HL-60 (cell line): ENCODE measurements at places on chromosomes 5 and 9.

- peak; percentile 62 for DNase-seq
These were observed 1.8 kb upstream of the MAML1 start for GRCh38 chr5:179730852-179731251.

- DNase-seq: no peak
These were observed at the start of gene CSF1R for GRCh38 chr5:150085950-150086715. TSS of gene CSF1R (minus strand) at chr5:150086554. CDS start at chr5:150086427, 127 bp downstream.

- DNase-seq: no peak
These were observed 180.7 kb upstream of the RAI14 start for GRCh38 chr5:34475249-34475966.

- DNase-seq: no peak
These were observed 41.9 kb downstream of the TNFAIP8 start for GRCh38 chr5:119397518-119398380.

- DNase-seq: no peak
These were observed 139.8 kb upstream of the SLC30A5 start for GRCh38 chr5:68953875-68954617.

- DNase-seq: no peak
These were observed 145.4 kb downstream of the MAPKAP1 start for GRCh38 chr9:125561509-125562148.

DNA sequence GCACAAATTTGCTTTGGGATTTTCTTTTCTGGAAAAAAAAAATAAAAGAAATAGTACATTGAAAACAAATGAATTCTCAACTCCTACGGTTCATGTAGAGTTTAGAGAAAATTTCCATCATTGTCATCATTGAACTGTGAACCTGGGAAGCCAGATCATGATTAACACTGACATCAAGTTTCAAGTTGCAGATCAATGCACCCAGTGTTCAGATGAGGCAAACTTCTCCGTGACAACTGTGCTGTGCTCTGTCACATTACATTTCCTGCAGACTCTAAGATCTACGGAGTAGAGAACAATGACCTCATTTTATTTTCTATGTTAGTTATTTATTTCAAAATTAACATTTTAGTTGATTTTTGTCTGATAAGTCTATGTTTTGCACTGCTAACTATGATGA is 99.7 kb downstream of the MAP1B start:
- no peak for DNase-seq

- DNase-seq: no peak
These were observed 18.8 kb upstream of the TEK start for GRCh38 chr9:27090231-27090630.

GRCh38 chr9:124183772-124184171 is 74.0 kb upstream of the NEK6 start:
- DNase-seq: no peak

DNA sequence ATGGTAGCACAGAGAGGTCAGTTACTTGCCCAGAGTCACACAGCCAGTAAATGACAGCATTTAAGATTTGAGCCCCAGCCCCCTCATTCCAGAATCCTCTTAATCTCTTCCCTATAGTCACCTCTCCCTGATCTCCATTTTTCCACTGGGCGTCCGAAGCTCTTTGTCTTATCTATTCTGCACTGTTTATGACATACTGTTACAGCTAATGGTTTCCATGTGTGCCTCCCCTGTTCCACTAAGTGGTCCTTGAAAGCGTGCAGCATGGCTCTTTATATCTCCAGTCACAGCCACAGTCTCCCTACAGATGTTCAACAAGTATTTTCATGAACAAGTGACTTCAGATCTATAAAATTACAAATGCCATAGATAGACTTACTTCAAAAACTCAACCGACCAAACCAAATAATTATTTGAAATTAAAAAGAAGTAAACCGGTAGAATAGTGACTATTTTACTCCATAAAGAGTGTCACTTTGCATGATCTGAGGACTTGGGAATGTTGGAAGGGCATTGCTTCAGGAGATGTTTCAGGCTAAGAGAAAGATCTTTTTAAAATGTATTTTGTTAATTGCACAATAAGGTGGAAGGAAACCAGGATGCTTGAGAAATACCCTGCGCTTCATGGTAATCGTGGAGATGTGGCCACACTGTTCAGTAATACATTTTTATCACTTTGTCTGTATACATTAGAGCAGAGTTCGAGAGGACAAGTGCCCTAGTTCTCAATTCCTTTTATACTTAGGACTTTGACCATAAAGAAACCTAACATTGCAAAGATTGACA is 237.2 kb downstream of the FBXL7 start:
- no peak for DNase-seq

DNA sequence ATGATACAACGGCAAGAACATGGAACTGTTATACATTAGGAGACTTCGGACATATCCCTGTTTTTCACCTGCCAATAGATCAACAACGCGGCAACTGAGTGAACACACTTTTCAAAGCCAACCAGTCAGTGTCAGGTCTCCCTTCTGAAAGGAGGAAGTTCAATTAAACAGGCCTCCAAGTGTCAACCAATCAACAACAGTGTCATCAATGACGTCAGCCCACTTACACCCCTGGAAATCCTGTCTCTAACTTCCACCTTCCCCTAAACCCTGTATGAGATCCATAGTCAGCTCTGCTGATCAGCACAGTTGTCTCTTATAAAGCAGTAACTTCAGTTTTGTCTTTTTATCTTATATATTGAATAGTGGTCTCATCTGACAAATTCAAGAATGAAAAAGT is 36.6 kb downstream of the DMRT3 start:
- no peak for DNase-seq

DNA sequence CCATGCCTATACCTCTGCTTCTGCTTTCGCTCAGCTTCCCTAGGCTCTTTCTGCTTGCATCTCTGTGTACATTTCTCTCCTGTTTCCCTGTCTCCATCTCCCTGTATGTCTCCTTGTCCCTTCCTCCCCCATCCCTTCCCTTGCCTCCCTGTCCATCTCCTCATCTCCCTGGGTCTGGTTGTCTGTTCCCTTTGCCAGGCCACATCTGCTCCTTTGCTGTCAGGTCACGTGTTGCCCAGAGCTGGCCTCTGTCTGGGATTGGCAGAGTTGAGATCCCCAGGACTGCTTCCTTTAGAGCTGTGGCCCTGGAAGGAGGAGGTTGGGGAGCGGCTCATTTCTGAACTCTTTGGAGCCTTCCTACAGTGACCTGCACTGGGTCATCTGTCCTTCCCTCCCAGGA is 31.8 kb upstream of the PTGS1 start:
- DNase-seq: no peak

DNA sequence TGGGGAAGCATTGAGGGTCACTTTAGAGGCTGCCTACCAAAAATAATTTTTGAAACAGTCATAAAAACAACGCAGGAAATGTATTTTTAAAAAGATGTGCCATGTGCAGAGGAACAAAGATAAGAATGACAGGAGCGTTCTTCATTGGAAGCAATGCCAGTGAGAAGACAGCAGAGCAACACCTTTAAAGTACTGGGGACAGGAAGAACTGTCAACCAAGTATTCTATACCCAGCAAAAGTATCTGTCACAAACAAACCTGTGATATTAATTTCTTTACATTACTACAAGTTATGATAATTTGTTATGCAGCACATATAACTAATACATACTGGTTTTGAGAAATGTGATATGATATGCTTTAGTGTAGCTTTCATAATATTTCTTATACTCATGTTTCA is 675.6 kb downstream of the IRX1 start:
- no peak for DNase-seq

DNA sequence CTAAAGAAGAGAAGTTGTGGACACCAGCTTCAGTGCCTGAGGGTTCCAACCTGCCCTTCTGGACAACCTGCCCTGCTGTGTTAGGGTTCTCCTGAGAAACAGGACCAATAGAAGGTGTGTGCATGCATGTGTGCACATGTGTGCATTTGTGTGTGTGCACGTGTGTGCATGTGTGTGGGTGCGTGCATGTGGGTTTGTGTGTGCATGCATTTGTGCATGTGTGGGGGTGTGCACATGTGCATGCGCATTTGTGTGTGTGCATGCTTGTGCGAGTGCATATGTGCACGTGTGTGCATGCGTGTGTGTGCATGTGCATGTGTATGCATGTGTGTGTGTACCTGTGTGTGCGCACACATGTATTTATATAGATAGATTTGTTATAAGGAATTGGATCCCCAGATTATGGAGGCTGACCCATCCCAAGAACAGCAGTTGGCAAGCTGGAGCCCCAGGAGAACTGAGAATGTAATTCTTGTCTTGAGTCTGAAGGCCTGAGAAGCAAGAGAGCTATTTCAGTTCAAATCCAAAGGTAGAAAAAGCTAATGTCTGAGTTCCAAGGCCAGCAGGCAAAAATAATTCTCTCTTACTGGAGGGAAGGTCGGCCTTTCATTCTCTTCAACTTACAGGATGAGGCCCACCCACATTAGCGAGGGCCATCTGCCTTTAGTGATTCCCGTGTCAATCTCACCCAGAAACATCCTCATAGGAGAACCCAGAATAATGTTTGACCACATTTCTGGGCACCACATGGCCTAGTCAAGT is 62.9 kb upstream of the SYNPO start:
- DNase-seq: no peak

GRCh38 chr9:94982211-94982610 is 255.7 kb downstream of the AOPEP start:
- no peak for DNase-seq

DNA sequence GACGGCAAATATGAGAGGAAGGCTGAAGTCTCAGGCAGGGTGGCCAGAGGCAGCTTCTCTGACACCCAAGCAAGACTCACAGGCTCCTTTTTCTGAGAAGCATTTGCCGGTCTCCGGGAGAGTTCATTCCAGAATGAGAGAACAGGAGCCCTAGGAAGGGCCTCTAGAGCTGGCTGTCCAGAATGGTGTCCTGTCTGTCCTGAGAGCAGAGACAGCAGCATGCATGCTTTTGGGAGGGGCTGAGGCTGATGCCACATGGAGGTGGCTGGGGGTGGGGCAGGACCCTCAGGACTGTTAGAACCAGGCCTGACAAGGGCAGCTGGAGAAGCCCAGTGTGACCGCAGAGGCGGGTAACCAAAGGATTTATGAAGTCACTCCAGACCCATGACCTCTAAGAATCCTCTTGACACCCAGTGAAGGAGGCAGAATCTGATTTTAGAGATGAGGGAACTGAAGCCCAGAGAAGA is 60.0 kb downstream of the SHB start:
- DNase-seq: no peak

GRCh38 chr9:20325008-20325407 is 297.3 kb downstream of the MLLT3 start:
- DNase-seq: no peak

DNA sequence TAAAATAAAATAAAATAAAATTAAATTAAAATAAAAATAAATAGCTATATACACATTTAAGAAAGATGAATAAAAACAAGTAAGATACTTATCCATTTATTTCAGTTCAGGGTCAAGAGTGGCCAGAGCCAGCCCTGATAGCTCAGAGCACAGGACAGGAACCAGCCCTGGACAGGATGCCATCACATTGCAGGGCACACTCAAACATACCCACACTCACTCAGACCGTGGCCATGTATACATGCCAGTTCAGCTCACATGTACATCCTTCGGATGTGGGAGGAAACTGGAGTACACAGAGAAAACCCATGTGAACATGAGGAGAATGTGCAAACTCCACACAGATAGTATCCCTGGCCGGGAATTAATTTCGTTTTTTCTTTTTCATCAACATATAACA is 21.8 kb downstream of the NDUFS4 start:
- no peak for DNase-seq

DNA sequence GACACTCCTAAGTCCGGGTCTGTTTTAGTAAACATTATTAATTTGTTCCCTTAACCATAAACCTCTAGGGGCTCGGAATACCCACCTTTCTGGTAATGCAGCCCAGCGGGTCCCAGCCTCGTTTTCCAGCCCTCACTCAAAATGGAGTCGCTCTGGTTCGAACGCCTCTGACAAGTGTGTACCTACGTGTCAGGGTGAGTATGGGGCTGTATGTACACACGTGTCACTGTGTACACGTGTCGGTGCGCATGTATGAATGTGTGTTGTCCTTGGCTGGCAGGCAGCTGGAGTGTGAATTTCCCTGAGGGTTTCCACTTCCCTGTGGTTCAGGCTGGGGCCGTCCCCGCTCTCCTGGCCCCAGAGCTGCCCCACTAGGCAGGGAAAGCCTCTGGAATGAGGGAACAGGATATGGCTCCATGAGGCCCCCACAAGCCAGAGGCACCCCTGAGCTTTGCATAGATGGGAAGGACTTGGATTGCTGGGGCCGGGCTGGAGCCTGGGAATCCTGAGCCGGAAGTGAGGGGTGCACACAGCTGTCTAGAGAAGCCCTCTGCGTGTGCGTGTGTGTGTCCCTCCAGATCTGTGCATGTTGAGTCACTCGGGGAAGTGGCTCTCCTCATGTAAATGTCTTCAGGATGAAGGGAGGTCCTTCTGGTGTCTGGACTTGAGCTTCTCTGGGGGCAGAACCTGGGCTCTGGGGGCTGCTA is 160.8 kb upstream of the IER5L start:
- DNase-seq: no peak

DNA sequence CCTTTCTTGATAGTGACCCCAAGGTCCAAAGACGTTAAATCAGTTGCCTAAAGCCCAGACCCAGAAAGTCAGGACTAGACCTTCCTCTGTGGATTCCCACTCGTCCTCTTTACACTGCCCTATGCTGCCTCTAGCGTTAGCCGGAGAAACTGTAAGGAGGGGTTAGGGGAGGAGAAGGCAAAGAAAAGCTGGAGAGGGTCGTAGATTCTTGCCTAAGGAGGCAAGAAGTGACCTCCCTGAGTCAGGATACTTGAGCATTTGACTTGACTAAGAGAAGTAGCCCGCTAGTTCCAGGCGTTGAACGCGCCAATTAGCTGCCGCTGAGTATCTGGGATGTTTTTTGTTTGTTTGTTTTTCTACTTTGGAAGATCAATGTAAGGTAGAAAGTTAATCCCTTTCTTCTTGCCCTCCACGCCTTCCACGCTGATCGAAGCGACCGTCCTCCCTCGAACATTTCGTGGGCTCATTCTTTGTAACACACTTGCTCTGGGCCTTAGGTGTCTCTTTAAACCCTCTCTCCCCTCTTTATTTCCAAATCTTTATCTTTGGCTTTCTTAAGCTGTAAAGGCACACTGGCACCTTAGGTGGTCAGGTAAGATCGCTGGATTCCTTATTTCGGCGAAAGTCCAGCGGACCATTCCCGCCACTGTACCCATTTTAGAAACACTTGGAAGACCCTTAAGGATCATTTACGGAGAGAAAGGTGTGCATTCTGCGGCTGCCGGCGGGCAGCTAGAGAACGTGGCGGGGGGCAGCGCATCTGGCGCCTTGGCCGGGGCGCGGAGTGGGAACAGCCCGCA is 5.1 kb upstream of the RGMB start:
- no peak for DNase-seq

- no peak for DNase-seq
These were observed 509.2 kb downstream of the ZNF608 start for GRCh38 chr5:124237206-124237695.

GRCh38 chr5:177495243-177496060 is 2.0 kb downstream of the PDLIM7 start:
- peak; percentile 70 for DNase-seq

- DNase-seq: no peak
These were observed 25.7 kb downstream of the PCDHGC5 start for GRCh38 chr5:141514330-141515133.
